ENCODE measurements at places on chromosomes 4 and X.

DNA sequence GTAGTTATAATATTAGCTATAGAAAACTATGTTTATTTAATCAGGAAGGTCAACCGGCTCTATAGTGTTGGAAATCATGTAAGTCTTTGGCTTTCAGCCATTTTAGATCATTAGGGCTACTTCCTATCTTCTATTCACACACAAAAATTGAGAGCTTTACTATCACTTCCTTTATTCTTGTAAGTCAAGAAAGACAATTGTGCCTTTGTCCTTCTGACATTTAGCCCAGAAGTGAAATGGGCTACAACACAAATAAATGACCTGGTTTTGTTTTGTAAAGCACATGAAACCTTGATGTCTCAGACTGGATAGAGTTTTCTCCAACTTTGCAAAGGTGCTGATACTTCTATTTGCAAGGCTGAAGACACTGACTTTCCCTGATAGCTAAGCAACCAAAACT is 122.4 kb upstream of the ACSL4 start:
- DNase-seq, result no peak

DNA sequence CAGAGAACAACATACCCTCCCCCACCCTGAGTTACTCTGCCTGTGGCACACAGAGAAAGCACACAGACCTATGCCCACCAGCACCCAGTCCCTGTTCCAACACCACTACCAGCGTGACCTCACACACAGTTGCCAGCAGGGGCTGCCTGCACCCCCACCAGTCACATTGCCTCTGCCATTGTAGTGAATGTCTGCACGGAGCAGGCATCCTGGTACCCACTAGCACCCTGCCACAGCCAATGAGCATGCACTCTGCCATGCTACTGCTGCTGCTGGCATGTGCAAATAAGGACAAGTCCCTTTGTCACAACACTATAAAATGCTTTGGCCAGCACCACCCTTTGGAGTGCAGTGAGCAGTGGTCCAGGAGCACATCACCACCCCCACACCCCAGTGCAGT is 47.1 kb downstream of the DACH2 start:
- no peak for DNase-seq

DNA sequence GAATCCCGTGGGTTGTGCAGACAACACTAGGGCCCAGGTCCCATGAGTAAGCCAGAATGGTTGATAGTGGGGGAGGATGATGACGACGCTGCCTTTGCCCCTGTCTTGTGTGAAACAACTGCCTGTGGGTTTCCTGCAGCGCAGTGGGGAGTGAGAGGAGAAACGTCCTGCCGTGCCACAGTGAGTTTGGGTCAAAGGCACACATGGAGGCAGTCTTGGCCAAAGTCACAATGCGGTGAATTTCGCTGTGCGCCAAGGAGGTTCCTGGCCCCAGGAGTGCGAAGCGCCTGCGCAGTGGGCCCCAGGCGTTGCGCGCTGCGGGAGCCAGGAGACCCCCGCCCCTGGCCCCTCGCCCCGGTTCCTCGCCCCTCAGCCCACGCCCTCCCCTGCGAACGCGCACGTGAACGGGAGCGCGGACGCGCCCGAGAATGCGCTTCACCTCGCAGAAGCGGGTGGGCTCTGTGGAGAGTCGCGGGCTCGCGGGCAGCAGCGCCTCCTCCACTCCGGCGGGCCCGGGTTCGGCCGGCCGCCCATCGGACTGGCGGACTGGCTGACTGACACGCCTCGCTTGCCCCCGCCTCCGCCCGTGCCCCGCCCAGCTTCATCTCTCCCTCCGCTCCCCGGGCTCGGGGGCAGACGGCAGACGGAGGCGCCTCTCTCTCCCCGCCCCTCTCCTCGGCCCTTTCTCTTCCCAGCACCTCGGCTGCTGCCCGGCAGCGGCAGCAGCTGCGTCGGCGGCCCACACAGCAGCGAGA is at the start of gene NUDT10:
Gene NUDT10, plus strand, starts transcription at position 635 of the 755 bp plus-strand sequence. CDS start 144 bp downstream, outside the sequence.
- no peak for DNase-seq

DNA sequence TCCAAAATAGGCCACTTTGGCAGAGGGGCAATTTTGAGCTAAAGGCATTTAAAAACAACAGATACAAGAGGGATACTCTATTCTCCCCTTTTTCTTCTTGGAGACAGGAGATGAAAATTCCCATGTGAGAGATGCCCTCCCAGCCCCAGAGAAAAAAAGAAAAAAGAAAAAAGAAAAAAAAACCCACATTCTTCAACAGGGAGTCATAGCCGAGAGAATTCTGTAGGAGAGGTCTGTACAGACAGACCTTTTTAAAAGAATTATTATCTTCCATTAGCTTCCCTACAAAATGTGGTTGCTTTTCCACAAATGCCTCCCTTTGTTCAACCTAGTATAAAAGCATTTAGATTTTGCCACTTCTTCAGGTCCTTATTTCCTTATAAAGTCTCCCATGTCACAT is 89.9 kb downstream of the SPCS3 start:
- DNase-seq, result no peak

GRCh38 chr4:4406455-4407298 is 19.8 kb downstream of the NSG1 start:
- DNase-seq, result no peak

GRCh38 chr4:14671146-14671545 is 331.1 kb upstream of the CPEB2 start:
- no peak for DNase-seq

DNA sequence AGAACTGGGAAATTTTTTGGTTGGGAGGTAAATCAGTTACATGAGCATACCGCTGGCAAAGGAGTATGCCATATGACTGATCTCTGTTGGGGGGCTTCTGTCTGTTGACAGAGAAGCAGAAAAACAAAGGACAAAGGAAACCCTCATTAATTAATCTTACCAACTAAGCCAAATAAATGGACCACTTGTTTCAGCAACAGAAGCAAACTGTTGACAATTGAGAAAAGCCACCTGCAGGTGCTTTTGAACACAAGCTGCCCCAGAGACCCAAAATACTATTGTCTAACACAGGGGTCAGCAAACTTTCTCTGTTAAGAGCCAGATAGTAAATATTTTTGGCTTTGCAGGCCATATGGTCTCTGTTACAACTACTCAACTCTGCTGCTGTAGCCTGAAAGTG is 7.0 kb upstream of the FRYL start:
- DNase-seq, result no peak

DNA sequence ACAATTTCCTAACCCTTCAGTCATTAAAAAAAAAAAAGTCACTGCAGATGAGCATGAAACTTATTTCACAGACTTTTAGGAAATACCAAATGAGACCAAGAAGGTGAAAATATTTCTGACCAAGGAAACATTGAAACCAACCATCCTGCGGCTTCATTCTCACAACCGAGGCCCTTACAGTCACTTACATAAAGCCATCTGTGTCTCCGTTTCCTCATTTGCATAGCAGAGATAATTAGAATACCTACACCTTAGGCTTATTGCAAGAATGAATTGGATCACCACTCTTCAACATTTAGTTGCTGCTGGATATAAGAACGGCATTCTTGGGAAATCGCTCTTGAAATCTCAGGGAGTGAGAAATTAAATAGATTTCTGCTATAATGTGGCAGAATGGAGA is 356.2 kb downstream of the HS3ST1 start:
- DNase-seq, result no peak

DNA sequence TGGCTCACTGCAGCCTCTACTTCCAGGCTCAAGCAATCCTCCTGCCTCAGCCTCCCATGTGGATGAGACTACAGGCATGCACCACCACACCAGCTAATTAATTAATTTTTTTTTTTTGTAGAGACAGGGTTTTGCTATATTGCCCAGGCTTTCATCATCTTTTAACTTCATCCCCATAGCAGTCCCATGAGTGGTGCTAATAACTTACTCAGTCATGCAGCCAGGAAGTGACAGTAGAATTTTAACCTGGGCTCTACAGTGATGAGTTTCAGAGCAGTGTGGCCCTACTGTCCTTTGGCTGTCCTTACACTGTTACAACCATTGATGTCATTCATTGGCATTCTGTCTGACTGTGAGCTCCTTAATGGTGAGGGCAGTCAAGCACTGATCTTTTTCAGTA is 3.9 kb upstream of the OCIAD2 start:
- no peak for DNase-seq

- no peak for DNase-seq
Observed at GRCh38 chr4:53005149-53005546, 143.0 kb downstream of the RASL11B start.

- DNase-seq, result no peak
Observed at GRCh38 chr4:138561276-138561880, 319.2 kb upstream of the SLC7A11 start.

DNA sequence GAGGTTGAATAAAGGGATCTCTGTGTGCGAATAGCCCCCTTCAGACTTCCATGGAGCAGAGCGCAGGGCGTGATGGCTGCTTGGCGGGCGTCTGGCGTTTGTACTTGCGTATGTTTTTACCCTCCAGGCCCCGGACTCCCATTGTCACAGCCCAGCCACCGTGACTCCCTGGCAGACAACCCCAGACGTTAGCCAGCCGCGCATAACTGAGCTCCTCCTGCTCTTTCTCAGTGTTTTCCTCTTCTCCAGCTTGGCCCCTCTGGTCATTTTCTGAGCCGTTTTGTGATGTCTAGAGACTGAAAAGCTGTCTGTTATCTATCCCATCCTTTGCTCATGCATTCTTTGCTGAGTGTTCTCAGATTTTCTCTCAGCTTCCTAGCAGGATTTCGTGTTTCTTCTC is 54.3 kb downstream of the IGFBP7 start:
- no peak for DNase-seq

DNA sequence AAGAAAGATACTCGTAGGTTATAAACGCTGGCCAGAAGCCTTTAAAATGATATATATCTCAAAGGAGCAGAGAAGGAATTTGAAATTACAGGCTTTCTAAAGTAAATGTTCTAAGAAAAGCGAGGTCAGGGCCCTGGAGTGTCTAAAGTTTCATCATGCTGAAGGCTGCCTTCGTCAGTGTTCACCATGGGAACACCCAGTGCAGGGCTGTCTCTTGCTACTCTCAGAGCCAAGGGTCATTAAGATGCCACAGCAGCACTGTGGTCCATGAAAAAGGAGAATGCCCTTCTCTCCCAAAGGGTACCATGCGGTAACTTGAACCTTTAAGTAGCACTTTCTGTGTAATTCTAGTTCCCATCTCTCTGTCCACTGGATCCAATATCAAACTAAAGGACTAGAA is 174.5 kb upstream of the NWD2 start:
- DNase-seq, result no peak

DNA sequence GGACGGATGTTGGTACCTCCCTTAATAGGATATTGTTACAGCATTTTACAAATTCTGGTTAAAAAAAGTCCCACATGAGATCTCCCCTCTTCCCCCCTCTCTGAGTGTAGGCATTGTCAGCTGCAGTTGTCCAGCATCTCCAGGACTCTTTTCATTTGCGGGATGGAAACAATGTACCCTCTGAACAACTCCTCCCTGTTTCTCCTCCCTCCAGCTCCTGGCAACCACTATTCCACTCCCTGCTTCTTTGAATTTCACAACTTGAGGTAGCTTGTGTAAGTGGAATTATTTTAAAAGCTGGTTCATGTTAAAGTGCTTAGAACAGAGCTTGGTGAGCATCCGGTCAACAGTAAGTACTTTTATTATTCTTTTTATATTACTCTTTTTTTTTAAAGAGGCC is 69.8 kb downstream of the TBL1X start:
- no peak for DNase-seq

GRCh38 chrX:29666366-29666765 is 549.0 kb upstream of the MAGEB2 start:
- no peak for DNase-seq

DNA sequence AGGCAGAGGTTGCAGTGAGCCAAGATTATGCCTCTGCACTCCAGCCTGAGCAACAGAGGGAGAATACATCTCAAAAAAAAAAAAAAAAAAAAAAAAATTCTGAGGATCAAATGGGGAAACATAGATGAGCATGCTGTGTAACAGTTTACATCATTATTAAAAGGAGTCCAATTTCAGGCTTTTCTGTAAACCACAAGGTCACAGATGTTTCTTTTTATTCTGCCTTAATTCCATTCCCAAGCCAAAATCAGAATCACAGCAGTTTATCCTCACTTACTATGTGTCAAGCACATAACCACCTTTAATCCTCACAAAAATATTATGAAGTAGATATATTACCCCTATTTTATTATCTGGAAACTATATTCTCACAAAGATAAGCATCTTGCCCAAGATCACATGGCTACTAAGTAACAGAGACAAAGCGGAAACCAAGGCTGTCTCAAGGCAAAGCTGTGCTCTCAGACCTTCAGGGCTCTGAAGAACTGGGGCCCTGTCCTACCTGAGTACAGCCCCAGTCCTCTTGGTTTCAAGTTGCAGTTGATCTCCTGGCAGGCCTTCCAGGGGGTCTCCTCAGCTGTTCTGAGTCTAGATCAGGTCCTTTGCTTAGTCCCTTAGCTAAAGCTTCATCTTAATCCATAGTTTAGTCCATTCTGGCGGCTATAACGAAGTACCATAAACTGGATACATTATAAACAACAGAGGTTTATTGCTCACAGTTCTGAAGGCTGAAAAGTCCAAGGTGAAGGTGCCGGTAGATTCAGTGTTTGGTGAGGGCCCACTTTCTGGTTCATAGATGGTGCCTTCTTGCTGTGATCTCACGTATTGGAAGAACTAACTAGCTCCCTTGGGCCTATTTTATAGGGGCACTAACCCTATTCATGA is 141.3 kb downstream of the PALLD start:
- DNase-seq, result peak; percentile 32

DNA sequence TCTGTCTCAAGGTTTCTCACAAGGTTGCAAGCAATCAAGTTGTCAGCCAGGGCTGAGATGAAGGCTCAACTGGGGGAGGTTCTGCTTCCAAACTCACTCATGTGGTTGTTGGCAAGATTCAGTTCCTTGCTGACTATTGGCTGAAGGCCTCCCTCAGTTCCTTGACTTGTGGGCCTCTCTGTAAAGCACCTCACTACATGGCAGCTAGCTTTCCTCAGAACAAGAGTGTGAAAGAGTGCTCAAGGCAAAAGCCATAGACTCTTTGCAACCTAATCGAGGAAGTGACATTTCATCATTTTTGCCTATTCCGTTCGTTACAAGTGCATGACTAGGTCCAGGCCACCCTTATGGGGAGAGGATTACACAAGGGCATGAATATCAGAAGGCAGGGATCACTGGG is 52.0 kb downstream of the CXorf58 start:
- no peak for DNase-seq

GRCh38 chrX:13906093-13906492 is 89.2 kb upstream of the GPM6B start:
- no peak for DNase-seq

DNA sequence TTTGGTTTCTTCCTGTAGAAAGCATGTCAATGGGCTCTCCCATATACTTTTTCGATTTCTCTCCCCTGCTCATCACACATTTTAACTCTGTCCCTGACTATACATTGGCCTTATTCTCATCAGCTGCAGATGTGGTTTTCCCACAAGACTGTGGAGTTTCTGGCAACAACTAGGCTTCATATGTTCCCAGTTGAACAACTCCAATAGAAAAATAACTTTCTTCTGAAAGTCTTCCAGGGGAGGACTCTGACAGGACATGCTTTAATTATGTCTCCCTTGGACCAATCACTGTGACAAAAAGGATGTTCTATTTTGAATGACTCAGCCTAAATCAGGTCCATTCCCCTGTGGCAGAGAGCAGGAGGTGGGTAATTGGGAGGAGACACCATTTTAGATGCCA is 28.1 kb downstream of the SPANXC start:
- DNase-seq, result peak; percentile 10
